ENCODE measurements at places on chromosomes 16 and 17. TPM values are rescaled to one million over a fixed set of nuclear protein-coding genes. Genes with fewer than 3 reads are reported as not detected.

The WFIKKN1 gene
- 0.17 TPM for total RNA-seq

The CA7 gene
- not detected for total RNA-seq

The MYH3 gene
- 1.4 TPM for total RNA-seq

The SAP30BP gene
- 124 TPM for total RNA-seq

The PIK3R5 gene
- total RNA-seq: not detected

The RTN4RL1 gene
- 3.2 TPM for total RNA-seq

The KRT40 gene
- total RNA-seq: not detected

The TBCD gene
- total RNA-seq: 66.2 TPM

The SPATA22 gene
- not detected for total RNA-seq

The CDH8 gene
- 0.28 TPM for total RNA-seq

The KCNH6 gene
- not detected for total RNA-seq

The COASY gene
- total RNA-seq: 121 TPM

The C1QL1 gene
- total RNA-seq: 33.0 TPM

The SPNS3 gene
- not detected for total RNA-seq

The AANAT gene
- 0.51 TPM for total RNA-seq

The PSMD3 gene
- 173 TPM for total RNA-seq

The GPRC5B gene
- total RNA-seq: 24.6 TPM

The TNK1 gene
- 2.0 TPM for total RNA-seq

The ADORA2B gene
- total RNA-seq: 15.8 TPM

All from A549 treated with RU486 at 1 μM for 4 hours (cell line).